ENCODE measurements at places on chromosomes 7 and 10. TPM values are rescaled to one million over a fixed set of nuclear protein-coding genes. Genes with fewer than 3 reads are reported as not detected.
A peak's percentile ranks its signal among the peaks of the same experiment; 100 is the strongest.

DNA sequence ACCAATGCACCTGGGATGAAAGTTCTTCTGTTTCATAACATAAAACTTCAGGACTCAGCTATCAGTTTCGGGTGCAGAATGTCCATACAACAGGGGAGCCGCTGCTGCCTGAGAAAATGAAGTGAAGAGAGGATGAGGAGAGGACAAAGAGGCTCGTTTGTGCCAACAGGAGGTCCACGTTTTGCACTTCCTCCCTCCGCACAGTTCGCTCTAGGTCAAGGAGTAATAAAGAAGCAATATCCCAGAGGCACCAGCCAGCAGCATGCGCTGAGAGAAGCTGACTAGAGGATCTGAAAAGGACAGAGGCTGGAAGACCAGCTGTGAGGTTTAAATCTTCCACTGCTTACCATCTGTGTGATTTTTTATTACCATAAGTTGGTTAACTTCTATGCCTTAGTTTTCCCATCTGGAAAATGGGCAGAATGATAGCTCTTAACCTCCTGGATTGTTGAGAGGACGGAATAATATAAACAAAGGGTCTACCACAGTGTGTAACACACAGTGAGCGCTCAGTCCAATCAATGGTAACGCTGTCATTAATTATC, 709 bp downstream of the GPAM start:
- no peak for DNase-seq
- no peaks in the 10 kb centered on the region for H3K27me3 ChIP-seq
- H3K27ac ChIP-seq = peak overlapping the region; percentile 59
- peaks cover 22% of the 10 kb centered on the region for H3K4me1 ChIP-seq
- H3K36me3 ChIP-seq = peaks cover 8% of the 10 kb centered on the region
- peak overlapping the region; percentile 90 for H3K4me3 ChIP-seq

- H3K4me1 ChIP-seq = no peaks in the 10 kb centered on the region
- no peaks in the 10 kb centered on the region for H3K36me3 ChIP-seq
- no peak for DNase-seq
- H3K27me3 ChIP-seq = peaks cover 4% of the 10 kb centered on the region
- H3K4me3 ChIP-seq = no peak overlapping the region
These were observed 539.6 kb downstream of the CNTNAP2 start for GRCh38 chr7:146655928-146656797.

- H3K4me1 ChIP-seq = peaks cover 4% of the 10 kb centered on the region
- no peaks in the 10 kb centered on the region for H3K27me3 ChIP-seq
- no peaks in the 10 kb centered on the region for H3K36me3 ChIP-seq
- no peak overlapping the region for H3K27ac ChIP-seq
- no peak for DNase-seq
These were observed 76.3 kb upstream of the PRKAR2B start for GRCh38 chr7:106968160-106968559.

DNA sequence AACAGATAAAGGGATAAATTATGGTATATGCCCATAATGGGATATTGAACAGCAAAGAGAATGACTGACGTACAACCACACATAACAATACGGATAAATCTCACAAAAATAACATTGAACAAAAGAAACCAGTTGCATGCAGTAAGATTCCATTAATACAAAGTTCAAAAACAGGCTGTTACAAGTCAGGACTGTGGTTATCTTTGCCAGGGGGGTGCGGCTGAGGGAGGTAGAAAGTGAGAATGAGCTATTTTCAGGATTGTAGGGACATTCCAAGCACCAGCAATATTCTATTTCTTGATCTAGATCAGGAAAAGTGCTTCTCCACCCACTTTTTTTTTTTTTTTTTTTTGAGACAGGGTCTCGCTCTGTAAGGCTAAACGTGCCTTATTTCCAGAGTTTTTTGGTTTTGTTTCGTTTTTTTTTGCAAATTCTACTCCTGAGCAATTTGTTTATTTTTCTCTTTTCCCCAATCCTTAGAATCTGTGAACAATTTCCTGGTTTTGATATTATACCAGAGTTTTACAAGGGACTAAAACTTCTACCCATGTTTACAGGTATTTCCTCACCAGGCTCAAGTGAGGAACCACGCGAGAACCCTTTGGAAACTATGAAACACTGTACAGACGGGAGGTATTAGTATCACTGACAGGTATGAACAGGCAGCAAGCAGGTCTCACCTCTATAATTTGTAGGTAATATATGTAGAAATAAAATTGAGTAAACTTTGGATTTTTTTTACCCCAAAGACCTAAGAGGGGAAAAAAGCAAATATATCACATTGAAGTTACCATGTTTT, 9.9 kb downstream of the SMURF1 start:
- peaks cover 3% of the 10 kb centered on the region for H3K36me3 ChIP-seq
- H3K4me1 ChIP-seq = peaks cover 41% of the 10 kb centered on the region
- DNase-seq = no peak
- no peak overlapping the region for H3K27ac ChIP-seq
- no peaks in the 10 kb centered on the region for H3K27me3 ChIP-seq

DNA sequence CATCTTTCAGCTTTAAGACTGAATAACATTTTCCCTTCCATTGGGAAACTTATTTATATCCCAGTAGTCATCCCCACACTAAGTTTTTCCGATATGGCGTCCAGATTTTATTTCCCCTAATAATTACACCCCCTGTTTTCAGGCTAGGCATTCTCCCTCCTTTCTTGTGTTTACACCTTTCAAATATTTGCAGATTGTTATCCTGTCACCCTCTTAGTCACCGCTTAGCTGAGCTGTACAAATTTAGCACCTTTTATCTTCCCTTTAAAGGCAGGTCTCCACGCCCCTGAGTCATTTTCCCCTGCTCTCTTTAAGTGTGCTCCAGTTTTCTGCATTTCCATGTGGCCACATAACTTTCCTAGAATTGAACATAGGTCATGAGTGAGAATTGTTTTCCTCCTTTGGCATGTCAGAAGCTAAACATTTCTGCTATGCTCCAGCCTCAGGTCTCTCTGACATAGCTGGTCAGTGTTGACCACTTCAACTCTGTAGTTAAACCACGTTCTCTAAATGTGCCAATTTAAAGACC, 47.4 kb downstream of the LRRC4 start:
- H3K36me3 ChIP-seq = peaks cover 12% of the 10 kb centered on the region
- H3K27ac ChIP-seq = no peak overlapping the region
- H3K4me3 ChIP-seq = no peak overlapping the region
- no peaks in the 10 kb centered on the region for H3K27me3 ChIP-seq
- DNase-seq = no peak

DNA sequence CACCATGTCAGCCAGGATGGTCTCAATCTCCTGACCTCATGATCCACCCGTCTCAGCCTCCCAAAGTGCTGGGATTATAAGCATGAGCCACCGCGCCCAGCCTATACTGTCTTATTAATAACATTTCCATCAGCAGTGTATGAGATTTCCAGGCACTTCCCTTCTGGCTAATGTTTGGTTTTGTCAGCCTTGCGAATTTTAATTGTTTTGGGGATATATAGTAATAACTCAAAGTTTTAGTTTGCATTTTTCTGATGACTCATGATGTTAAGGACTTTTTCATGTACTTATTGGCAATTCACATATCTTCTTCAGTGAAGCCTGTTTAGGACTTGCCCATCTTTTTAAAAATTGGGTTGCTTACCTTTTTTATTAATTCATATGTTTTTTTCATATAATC, 76.0 kb downstream of the TMEM270 start:
- peaks cover 17% of the 10 kb centered on the region for H3K27me3 ChIP-seq
- no peak overlapping the region for H3K27ac ChIP-seq
- DNase-seq = no peak
- H3K4me1 ChIP-seq = no peaks in the 10 kb centered on the region

- no peaks in the 10 kb centered on the region for H3K27me3 ChIP-seq
- H3K27ac ChIP-seq = no peak overlapping the region
- H3K36me3 ChIP-seq = no peaks in the 10 kb centered on the region
- peaks cover 18% of the 10 kb centered on the region for H3K4me1 ChIP-seq
- H3K4me3 ChIP-seq = no peak overlapping the region
These were observed 118.7 kb downstream of the ICA1 start for GRCh38 chr7:8143151-8143874.

- no peak overlapping the region for H3K4me3 ChIP-seq
- no peaks in the 10 kb centered on the region for H3K27me3 ChIP-seq
- no peak for DNase-seq
- H3K27ac ChIP-seq = no peak overlapping the region
- no peaks in the 10 kb centered on the region for H3K4me1 ChIP-seq
These were observed 22.4 kb downstream of the GNG11 start for GRCh38 chr7:93943816-93944540.

GRCh38 chr7:100211342-100211780, 8.4 kb upstream of the PVRIG start:
- H3K27ac ChIP-seq = no peak overlapping the region
- H3K36me3 ChIP-seq = no peaks in the 10 kb centered on the region
- peaks cover 19% of the 10 kb centered on the region for H3K4me1 ChIP-seq
- no peak for DNase-seq
- no peaks in the 10 kb centered on the region for H3K27me3 ChIP-seq

- no peak for DNase-seq
- peaks cover 35% of the 10 kb centered on the region for H3K4me1 ChIP-seq
- peaks cover 17% of the 10 kb centered on the region for H3K36me3 ChIP-seq
- H3K27ac ChIP-seq = peak overlapping the region; percentile 97
These were observed 45.4 kb downstream of the CHST3 start for GRCh38 chr10:72009425-72010081.

The ZNF277 gene
- 20.2 TPM for total RNA-seq

The PDE6C gene
- total RNA-seq = not detected

The LMTK2 gene
- 19.2 TPM for total RNA-seq

The CPN1 gene
- not detected for total RNA-seq
